Body of pancreas (tissue), 4 donors: ENCODE measurements at places on chromosomes 4 and X. TPM values are rescaled to one million over a fixed set of nuclear protein-coding genes. Genes with fewer than 3 reads are reported as not detected.
A peak's percentile ranks its signal among the peaks of the same experiment; 100 is the strongest.

DNA sequence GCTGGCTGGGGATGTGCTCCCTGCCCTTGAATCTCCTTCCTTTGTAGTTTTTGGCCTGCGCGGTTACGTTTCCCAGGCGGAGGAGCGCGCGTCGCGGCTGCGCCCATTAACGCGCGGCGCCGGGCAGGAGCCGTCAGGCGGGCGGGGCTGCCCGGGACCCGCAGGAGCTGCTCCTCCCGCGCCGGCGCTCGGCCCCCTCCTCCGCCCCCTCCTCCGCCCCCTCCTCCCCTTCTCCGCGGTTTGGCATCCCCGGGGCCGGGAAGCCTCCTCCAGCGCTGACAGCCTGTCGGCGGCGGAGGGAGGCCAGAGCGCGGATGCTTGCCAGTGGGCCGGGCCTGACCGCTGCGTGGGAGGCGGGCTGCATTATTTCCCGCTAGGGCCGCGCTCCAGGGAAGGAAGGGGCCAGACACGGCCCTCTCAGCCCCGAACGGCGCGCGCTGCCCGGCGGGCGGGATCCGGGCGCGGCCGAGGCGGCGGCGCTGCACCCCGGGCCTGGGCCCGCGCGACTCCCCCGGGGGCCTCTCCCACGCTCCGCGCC lies at the start of gene DCLK2:
Gene DCLK2, plus strand, starts transcription at position 405 of the 538 bp plus-strand sequence. CDS start 583 bp downstream, outside the sequence.
- DNase-seq: peak; percentile 60

- DNase-seq: no peak
These were observed 830 bp downstream of the HOPX start for GRCh38 chr4:56680266-56680665.

- DNase-seq: no peak
These were observed 54.0 kb downstream of the SH3BGRL start for GRCh38 chrX:81255876-81256275.

DNA sequence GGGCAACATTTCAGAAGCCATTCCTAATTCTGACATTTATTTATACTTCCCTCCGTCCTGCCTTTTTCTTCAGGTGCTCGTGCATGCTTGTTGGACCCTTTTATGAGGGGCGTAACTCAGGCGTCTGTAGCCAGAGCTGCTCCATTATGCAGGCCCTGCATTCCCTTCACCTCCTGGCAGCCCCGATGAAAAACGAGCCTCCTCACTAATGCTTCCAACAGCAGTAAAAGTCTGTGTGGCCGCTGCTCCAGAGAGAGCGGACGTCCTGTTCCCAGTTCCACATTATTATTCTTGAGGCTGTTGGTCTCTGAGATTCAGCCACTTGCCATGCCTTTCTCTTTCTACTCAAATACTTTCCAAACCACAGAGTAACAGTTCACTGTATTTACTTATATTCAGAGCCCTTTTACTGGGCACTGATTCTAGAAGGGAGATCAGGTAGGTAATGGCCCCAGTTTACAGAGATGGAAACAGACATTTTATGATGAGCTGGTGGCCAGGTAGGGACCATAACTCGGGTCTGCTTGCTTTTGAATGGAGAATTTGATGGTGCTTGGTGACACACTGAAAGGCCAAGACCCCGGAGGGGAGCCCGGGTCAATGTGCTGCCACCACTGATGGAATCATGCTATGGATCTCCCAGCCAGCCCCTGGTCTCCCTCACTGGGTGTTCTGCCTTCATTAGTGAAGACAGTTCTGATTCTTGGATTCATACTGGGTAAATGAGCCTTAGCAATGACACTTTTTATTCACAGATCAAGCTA lies 101.0 kb downstream of the GATB start:
- DNase-seq: no peak

GRCh38 chr4:84697615-84698201 lies 114.8 kb downstream of the CDS1 start:
- DNase-seq: no peak

Gene SPIN2A
- 0.26 TPM for total RNA-seq
